Suprapubic skin (tissue), 4 donors: ENCODE measurements at places on chromosomes 5 and 9. TPM values are rescaled to one million over a fixed set of nuclear protein-coding genes. Genes with fewer than 3 reads are reported as not detected.

DNA sequence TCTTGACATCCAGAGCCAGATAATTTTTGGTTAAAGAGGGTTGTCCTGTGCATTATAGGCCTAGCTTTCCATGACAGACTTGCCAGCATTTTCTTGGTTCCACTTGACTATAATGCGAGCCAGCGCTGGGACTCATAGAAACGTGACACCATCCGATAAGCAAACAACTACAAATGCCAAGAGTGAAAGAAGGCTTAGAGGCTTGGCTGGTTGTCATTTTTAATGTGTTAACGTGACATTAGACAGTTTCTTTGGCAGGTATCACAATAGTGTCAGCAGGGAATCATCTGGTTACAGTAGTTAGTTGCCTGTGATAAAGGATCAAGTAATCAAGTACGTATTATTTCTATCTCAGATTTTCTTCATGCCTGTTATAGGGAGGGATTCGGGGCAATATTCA lies 20.0 kb upstream of the LIFR start:
- no peak for DNase-seq

DNA sequence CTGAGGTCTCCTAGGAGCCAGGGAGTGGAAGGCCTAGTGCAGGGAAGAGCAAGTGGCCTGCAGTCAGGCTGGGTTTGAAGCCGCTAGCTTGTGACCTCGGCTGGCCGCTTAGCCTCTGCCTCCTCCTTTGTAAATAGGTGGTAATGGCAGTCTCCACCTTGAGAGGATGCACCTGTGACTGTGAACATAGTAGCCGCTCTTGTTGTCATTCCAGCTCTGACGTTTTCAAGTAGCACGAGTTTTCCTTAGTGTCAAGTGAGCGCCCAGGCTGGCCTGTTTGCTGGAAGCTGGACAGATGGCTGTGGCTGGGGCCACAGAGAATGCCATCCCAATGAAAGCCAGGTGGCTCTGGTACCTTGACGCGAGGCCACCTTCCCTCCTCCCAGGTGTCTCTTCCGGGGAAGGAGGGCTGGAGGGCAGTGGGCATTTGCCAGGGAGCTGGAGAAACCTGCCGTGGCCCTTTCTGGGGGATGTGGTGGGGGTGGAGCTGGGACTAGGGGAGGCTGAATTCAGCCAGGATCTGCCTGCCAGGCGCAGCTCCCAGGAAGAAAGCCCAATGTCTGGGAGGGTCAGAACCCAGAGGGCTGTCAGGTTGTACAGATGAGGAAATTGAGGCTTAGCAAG lies 2.5 kb downstream of the ASS1 start:
- no peak for DNase-seq

- DNase-seq, result no peak
These were observed 120.8 kb upstream of the PDE4D start for GRCh38 chr5:60014331-60014730.

DNA sequence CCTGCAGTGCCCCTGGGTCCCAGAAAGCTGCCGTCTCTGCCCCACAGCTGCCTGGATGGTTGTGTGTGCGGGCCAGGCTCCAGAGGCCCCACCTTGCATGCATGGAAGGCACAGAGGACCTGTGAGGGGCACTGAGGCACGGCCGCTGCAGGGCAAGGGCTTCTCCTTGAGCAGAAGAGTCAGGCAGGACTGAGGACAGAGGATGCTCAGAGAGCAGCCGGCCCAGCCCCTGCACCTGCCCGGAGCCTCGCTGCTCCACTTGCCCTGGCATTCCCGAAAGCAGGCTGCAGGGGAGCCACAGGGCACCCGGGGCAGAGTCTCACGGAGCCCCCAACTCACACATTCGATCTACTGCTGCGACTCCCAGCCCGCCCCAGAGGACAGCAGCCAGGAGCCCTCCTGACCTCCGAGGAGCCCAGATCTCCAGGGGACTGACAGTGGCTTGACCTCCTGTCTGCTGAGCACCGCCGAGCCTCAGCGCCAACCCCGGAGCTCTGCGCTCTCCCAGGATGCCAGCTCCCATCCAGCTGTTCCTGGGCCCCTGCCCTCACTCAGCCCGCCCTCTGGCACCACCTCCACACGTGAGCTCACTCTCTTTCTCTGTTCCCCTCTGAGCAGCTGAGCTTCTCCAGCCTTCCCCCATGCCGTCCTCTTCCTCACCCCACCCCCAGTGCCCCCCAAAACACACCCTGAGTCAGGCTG lies 95.0 kb downstream of the KCNT1 start:
- no peak for DNase-seq

GRCh38 chr9:3018071-3018470 lies 174.2 kb upstream of the PUM3 start:
- no peak for DNase-seq

DNA sequence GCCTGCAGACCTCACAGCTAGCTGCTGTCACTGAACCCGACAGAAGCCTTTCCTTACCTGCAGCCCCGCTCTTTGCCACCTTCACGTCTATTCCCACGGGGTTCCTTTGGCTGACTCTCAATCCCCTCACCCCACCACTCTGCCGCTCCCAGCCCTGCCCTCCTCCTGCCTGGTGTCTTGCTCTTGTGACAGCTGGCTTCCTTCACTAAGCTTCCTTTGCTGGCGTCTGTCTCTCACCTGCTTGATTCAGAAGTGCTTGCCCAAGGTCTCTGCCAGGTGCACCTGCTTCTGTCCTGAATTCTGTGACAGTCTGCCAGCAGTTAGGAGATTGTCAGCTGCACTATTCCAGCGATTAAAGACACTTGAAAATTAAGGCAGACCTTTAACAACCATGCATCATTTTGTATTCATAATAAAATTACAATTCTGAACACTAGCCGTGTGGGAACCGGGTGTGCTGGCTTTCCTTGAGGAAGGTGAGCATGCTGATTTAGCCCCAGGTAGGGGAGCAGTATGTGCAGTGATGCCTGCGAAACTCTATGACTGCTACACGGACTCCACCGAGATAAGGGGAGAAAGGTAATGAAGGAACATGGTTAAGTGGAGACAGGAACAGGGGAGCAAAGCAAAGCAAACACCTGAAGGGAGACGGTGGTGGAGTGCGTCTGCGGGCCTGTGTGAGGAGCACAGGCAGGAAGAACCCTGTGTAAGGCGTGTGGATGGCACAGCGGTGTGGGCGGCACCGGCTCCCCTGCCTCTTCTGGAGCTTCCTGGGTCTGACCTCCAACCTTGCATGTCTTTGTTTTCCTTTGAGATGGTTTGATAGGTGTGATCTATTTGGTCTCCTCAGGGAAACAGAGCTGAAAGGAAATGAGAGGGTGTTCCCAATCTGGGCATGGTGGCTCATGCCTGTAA lies 80.1 kb upstream of the CACNA1B start:
- no peak for DNase-seq

- DNase-seq, result no peak
These were observed 2.5 kb downstream of the JADE2 start for GRCh38 chr5:134527961-134528424.

Gene RBM27
- total RNA-seq, result 19.4 TPM
